ENCODE measurements at places on chromosomes 12 and 14.
A peak's percentile ranks its signal among the peaks of the same experiment; 100 is the strongest.

DNA sequence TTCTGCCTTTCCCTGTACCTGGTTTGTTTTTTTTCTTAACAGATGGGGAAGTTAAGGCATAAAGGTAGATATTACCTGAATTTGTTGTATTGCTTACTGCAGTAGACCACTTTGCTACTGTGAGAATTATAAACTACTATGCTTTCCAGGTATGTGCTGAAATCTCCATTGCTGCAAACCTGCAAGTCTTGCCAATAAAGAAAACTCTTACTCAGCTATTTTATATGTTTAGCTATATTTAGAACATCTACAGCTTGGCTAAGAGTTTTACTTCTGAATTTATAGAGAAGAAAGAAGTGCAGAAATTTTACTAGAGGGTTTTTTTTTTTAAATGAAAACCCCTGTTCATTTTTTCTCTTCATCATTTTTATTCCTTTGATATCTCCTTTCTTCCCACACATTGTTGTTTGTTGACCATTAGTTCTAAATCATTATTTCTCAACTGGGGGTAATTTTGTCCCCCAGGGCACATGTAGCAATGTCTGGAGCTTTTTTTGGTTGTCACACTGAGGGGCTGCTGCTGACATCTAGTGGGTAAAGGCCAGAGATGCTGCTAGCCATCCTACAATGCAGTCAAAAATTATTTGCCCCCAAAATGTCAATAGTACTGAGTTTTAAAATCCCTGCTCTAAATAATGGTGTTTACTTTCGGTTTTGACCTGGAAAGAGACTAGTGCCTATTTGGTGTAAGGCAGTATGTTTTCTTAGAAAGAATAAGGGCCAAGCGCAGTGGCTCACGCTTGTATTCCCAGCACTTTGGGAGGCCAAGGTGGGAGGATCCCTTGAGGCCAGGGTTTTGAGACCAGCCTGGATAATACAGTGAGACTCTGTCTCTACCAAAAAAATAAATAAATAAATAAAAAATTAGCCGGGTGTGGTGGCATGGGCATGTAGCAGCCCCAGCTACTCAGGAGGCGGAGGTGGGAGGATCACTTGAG lies 48.6 kb downstream of the PCNX1 start:
- DNase-seq, result peak; percentile 34

- no peak for DNase-seq
These were observed 4.7 kb upstream of the HOXC10 start for GRCh38 chr12:53980104-53980801.

DNA sequence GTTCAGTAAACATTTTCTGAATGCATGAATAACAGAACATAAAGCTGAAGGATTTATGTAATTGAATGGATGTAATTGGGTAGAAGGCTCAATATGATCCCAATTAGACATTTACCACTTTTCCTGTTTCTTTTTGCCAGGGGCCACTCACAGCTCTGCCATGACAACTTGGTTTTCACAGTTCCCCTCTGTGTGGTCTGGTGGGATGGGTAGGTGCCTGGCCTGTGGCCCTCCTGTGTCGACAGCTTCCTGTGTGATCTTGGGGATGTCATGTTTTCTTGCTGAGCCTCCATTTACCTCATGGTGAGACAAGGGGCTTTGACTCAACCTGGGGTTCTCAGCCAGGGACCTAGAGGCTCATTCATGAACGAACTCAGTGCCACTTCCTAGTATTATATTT lies 12.6 kb upstream of the SERPINA10 start:
- no peak for DNase-seq

- DNase-seq, result no peak
These were observed 142.9 kb upstream of the PZP start for GRCh38 chr12:9351136-9351535.

DNA sequence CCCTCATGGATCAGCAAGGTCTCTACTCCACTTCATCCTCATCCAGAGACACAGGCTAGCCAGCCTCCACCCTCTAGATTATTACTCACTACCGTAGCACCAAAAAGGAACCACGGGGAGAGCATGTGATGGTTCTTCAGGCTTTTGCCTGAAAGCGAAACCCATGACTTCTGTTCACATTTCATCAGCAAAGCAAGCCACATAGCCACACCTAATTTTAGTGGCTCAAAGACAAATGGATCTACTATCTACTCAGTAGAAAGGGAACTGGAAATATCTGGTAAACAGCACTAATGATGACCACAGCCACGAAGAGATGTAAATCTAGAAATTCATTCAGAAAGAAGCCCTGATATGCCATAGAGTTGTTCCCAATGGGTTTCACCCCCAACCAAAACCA lies 51.4 kb downstream of the VCPKMT start:
- DNase-seq, result peak; percentile 28

GRCh38 chr12:110846615-110847566 lies at the start of gene CCDC63:
CCDC63 (plus strand) TSS chr12:110846987; CDS start chr12:110852955, 5,968 bp downstream.
- peak; percentile 70 for DNase-seq

GRCh38 chr12:3747976-3748619 lies 4.8 kb downstream of the CRACR2A start:
- no peak for DNase-seq

DNA sequence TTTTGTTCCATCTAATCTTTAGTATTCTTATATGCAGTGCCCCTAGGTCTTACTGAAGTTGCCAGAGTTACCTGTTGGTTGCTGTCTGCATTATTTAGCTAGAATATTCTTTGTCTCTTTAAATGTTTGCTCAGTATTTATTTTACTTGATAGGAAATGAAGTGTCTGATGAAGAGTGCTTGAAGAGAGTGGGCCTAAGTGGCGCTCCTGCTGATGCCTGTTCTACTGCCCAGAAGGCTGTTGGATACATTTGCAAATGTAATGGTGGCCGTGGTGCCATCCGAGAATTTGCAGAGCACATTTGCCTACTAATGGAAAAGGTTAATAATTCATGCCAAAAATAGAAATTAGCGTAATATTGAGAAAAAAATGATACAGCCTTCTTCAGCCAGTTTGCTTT lies 18.9 kb downstream of the CMAS start:
- no peak for DNase-seq
